ENCODE measurements at places on chromosomes 12 and 14. TPM values are rescaled to one million over a fixed set of nuclear protein-coding genes. Genes with fewer than 3 reads are reported as not detected.

DNA sequence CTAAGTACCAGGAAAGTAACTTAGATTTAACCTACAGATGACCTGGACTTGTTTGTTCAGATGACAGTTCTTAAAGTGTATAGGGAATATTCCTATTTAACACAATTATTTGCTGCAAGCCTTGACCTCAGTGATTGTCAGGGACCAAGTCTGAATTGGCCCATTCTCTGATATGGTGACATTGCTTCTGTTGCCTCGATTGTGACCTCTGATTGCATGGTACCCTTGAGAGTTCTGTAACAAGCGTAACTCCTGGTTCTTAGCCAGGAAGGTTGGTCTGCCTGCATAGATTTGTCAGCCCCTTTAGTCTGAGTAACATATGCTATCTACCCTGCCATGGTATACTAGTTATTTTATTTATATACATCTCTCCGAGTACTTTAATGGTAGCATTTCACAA lies 93.8 kb upstream of the ALX1 start:
- no peak for DNase-seq

The NAA30 gene
- polyA plus RNA-seq: 5.8 TPM

The HOXC4 gene
- polyA plus RNA-seq: 0.02 TPM

DNA sequence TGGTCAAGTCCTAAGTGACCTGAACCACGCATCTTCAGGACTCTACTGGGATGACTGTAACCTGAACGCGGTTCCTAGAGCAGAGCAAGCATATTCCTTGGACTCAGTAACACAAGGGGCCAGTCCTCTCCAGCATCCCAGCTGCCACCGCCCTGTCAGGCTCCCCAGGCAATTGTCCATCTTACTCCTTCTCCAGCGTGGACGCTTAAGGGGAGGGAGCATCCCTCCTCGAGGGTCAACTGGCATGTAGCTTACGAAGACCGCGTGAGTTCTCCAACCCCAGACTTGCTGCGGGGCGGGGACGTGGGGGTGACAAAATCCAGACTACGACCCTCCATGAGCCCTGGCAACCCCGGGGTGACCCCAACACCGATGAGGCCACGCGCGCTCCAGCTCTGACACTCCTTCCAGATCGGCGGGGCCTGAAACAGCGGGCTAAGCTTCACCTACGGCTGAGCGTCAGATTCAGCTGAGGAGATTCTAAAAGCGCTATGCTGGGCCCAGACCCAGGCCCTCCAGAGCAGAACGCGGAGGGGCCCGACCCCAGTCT lies 846 bp upstream of the MTHFD1 start:
- no peak for DNase-seq

The FANCM gene
- polyA plus RNA-seq: 0.38 TPM

The SIX4 gene
- polyA plus RNA-seq: 0.08 TPM

The PLEKHD1 gene
- 0.06 TPM for polyA plus RNA-seq

- DNase-seq: no peak
Measured at GRCh38 chr14:71240866-71241520, 333.7 kb downstream of the PCNX1 start.

GRCh38 chr12:50655374-50655921 lies 108.5 kb upstream of the ATF1 start:
- no peak for DNase-seq

The GLT1D1 gene
- 14.6 TPM for polyA plus RNA-seq

The GPX2 gene
- 611 TPM for polyA plus RNA-seq

GRCh38 chr12:54032627-54033100 lies at the start of gene HOXC5:
HOXC5 (plus strand) TSS chr12:54033050; CDS start chr12:54033123, 73 bp downstream.
- peak; percentile 62 for DNase-seq

GRCh38 chr12:20628226-20628787 lies 66.8 kb upstream of the SLCO1C1 start:
- DNase-seq: no peak

The CYP46A1 gene
- polyA plus RNA-seq: 0.53 TPM

The NKX2-1 gene
- not detected for polyA plus RNA-seq

The FAM90A1 gene
- not detected for polyA plus RNA-seq

DNA sequence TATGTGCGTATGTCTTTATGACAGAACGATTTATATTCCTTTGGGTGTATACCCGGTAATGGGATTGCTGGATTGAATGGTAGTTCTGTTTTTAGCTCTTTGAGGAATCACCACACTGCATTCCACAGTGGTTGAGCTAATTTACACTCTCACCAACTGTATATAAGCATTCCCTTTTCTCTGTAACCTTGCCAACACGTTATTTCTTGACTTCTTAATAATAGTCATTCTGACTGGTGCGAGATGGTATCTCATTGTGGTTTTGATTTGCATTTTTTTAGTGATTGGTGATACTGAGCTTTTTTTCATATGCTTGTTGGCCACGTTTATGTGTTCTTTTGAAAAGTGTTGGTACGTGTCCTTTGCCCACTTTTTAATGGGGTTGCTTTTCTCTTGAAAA lies 49.7 kb downstream of the FRS2 start:
- no peak for DNase-seq

DNA sequence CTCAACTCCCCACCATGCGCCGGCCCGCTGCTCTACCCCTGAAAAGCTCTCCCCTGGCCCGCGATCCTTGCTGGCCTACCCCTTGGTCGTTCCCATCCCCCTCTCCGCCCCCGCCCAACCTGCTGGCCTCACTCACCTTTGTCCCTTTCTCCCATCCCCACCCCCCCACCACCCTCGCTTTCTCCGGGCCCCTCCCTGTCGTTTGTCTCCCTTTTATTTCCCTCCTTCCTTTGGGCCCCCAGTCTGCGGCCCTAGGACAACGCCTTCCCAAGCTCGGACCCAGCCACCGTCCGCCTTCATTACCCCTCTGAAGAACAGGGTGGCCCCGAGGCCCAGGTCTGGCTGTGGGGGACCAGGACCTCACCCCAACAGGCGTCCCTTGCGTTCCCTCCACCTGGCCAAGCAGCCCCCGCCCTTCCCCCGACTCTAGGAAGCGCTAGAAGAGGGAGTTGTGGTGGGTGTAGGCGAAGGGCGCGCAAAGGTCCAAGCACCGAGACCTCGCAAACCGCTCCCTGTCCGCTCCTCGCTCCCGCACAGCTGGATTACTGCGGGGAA lies 6.9 kb upstream of the SLC7A7 start:
- DNase-seq: no peak

The PRIMA1 gene
- polyA plus RNA-seq: 0.38 TPM

The KLRC3 gene
- polyA plus RNA-seq: not detected

DNA sequence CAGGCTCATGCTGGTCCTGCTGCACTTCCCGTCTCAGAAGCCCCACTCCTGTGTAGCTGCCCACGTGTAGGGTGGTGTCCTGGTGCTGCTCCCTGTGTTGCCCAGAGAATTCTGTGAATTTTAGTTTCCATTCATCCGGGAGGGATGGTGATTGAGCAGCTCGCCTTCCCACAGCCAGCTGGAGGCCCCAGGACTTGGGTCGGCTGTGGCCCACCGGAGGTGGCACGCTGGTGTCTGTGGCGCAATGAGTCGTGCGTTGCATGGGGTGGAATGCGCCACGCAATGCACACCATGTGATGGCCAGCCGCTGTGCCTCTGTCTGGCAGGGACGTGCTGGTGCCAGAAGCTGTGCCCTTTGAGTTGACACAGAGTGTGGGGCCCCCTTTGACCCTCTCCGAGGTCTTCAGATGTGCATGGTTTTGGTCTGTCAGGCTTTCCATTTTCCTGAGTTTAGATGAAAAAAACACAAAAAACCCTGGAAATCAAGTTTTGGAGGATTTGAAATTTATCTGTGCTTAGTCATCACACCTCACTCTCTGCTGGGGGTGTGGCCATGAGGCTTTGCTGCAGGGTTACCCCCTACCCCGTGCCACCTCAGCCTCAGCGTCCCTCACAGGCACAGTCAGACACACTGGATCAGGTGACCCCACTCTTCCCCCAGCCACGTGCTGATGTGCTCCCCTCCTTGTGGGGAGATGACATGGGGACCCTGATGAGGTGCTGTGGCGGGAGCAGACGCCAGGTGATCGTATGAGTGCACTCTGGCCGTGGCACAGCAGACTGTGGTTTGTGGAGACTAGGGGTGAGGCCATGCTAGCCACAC lies 64.6 kb downstream of the EP400 start:
- no peak for DNase-seq

DNA sequence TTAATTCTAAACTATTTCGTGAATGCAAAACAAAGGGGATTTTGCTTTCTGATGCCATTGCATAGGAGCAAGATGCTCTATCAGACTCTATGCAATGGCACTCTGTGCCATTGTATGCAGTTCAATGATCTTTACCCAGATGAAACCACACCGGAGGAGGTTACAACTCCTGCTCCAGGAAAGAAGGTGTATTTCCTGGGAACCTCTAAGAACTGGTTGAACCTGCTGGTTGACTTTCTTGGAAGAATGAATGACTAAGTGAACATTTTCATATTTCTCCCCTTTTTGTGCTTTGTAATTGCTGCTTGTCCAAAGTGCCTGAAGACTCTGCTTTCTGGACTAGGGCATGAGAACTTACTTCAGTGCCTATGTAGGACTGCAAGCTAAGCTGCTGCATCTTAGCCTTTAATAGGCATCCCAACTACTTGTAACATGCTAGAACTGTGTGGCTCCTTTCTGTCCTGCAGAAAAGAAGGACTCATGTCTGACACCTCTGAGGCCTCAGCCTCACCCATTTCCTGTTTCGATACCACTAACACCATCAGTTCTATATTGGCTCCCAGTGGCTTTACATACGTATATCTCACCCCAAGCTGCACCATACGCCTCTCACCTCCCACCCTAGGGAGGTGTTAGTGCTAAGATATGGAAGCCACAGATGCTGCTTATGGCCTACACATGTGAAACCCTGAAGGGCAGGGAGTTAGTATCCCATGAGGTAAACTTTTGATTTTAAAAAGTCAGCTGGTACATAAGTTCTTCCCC lies 193.5 kb upstream of the CNOT2 start:
- no peak for DNase-seq

- no peak for DNase-seq
Measured at GRCh38 chr14:23308721-23309445, 2.2 kb downstream of the BCL2L2 start.

The C14orf39 gene
- polyA plus RNA-seq: not detected

- DNase-seq: peak; percentile 81
Measured at GRCh38 chr14:91173221-91173670, 59.4 kb downstream of the DGLUCY start.

The SPIC gene
- 1.2 TPM for polyA plus RNA-seq

GRCh38 chr12:90859591-90859990 lies 95.4 kb downstream of the CCER1 start:
- no peak for DNase-seq

GRCh38 chr14:57071639-57072038 lies 197.1 kb downstream of the EXOC5 start:
- DNase-seq: no peak

GRCh38 chr14:39722547-39723273 lies 290.5 kb upstream of the FBXO33 start:
- no peak for DNase-seq

The FAM186B gene
- polyA plus RNA-seq: 0.51 TPM

- no peak for DNase-seq
Measured at GRCh38 chr12:20196767-20197166, 171.6 kb upstream of the PDE3A start.

The PSMC6 gene
- 66.2 TPM for polyA plus RNA-seq

DNA sequence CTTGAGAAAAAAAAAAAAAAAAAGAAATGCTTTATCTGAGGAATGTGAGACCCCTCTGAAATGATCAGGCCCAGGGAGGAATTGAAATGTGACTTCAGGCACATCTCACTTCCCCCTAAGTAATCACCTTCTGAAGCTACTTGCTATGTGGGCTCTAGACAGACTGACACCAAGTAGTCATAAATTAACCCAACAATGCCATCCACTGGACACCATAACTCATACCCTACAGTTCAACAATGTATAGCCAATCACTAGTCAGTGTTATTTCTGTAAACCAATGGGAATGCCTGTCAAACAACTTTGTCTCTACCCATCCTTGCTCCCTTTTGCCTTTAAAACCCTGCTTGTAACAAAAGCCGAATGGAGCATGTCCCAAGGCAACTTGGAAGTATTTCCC lies 182.7 kb upstream of the TMPO start:
- no peak for DNase-seq

GRCh38 chr12:28507033-28507432 lies 316.8 kb downstream of the CCDC91 start:
- DNase-seq: no peak

The ENDOU gene
- not detected for polyA plus RNA-seq

DNA sequence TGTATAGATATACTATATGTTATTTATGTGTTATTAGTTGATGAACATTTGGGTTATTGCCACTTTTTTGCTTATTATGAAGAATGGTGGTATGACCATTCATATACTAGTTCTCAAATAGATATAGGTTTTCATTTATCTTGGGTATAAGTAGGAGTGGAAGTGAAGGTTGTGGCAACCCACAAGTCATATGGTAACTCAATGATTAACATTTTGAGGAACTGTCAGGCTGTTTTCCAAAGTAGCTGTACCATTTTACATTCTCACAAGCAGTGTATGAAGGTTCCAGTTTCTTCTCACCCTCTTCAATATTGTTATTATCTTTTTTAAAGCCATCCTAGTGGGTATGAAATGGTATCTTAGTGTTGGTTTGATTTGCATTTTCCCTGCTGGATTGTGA lies 19.0 kb upstream of the MSRB3 start:
- no peak for DNase-seq

DNA sequence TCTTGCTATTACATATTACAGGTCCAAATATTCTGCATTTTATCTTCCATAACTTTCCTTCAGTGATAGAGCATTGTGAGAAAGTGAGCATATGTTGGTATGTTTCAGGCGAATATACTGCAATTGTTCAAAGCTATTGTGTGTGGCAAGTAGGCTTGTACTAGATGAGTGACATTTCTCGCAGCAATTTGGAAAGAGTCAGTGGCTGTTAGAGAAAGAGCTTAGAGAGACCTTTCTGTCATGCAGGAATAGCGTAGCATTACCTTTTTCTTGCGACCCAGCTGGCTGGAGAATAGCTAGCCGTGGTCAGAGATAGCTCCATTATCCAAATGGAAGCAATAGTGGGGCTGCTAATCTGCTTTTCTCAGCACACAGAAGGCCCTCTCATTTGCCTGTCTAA lies 678.5 kb upstream of the FOXG1 start:
- DNase-seq: no peak

All from liver (tissue), 10 donors.